ENCODE measurements at places on chromosomes 7 and 10.
A peak's percentile ranks its signal among the peaks of the same experiment; 100 is the strongest.

DNA sequence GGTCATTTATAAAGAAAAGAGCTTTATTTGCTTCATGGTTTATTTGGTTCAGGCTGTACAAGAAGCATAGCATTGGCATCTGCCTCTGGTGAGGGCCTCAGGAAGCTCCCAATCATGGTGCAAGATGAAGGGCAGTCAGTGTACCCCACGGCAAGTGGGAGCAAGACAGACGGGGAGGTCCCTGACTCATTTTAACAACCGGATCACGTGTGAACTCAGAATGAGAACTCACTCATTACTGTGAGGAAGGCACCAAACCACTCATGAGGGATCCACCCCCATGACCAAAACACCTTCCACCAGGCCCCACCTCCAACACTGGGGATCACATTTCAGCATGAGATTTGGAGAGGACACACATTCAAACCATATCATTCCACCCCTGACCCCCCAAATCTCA, 15.7 kb upstream of the CRYGN start:
- DNase-seq = no peak

DNA sequence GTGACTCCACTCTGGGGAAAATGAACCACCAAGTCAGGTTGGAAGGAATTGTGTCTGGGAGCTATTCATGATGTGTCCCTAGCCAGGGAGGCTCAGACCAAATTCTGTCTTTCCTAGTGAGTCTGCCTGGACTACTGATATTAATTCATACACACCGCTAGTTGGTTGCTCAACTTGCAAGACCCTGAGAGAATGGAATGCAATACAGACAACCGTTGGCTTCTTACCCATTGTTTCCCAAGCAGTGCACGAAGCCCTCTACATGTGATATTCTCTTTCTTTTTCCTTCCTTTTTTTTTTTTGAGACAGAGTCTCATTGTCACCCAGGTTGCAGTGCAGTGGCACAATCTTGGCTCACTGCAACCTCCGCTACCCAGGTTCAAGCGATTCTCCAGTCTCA, 19.4 kb upstream of the SRGN start:
- no peak for DNase-seq

DNA sequence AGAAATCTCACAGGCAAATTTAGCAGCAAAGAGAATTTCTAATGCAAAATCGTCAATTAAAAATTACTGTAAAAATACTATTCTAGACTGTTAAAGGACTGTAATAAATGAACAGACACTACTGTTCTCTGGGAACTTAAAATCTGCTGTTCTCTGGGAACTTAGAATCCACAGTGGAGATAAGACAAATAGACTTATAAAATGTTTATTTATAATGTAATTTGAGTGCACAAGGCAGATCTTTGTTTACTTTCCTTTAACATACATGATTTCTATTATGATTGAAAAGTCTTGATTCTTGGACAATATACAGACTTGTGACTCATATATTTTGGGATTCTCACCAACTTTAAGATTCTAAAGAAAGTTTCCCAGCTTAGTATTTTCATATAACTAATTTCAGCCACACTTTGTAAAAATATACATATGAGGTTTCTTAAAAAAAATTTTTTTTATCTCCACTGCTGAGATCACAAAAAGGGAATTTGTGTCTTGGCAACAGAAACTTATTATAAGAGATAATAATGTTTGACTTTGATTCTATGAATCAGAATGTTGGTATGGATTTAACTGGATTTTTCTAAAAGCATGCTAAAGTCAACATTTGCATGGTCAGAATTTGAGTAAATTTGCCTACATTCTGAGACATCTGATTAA, 166.3 kb upstream of the RHOBTB1 start:
- no peak for DNase-seq

GRCh38 chr7:37416378-37417106, 32.1 kb downstream of the ELMO1 start:
- DNase-seq = no peak

DNA sequence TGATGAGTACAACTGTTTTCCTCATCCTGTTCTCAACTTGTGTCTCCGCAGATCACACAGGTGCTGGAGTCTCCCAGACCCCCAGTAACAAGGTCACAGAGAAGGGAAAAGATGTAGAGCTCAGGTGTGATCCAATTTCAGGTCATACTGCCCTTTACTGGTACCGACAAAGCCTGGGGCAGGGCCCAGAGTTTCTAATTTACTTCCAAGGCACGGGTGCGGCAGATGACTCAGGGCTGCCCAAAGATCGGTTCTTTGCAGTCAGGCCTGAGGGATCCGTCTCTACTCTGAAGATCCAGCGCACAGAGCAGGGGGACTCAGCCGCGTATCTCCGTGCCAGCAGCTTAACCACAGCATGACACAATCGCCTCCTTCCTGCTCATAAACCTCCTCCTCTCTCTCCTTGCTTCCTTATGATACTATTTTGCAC, 126.7 kb upstream of the PRSS58 start:
- peak; percentile 40 for DNase-seq

DNA sequence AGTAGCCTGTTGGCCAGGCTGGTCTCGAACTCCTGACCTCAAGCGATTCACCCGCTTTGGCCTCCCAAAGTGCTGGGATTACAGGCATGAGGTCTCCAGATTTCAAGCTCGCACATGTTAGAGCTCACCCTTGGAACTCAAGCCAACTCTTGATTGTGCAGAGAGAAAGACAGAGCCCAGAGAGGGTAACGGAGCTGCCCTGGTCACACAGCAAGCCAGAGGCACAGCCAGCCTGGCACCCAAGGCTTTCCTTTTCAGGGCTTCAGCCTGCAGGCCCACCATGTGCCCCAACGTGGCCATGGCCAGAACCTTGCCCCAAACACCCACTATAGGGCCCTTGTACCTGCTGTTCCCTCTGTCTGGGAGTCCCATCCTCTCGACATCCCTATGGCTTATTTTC, 49.1 kb upstream of the CUX1 start:
- DNase-seq = no peak

- DNase-seq = no peak
Measured at GRCh38 chr10:113663908-113664307, at the start of gene NRAP. TSS of gene NRAP (minus strand) at chr10:113664041. CDS start at chr10:113663882, 159 bp downstream.
